ENCODE measurements at places on chromosomes 2 and 18.
A peak's percentile ranks its signal among the peaks of the same experiment; 100 is the strongest.

DNA sequence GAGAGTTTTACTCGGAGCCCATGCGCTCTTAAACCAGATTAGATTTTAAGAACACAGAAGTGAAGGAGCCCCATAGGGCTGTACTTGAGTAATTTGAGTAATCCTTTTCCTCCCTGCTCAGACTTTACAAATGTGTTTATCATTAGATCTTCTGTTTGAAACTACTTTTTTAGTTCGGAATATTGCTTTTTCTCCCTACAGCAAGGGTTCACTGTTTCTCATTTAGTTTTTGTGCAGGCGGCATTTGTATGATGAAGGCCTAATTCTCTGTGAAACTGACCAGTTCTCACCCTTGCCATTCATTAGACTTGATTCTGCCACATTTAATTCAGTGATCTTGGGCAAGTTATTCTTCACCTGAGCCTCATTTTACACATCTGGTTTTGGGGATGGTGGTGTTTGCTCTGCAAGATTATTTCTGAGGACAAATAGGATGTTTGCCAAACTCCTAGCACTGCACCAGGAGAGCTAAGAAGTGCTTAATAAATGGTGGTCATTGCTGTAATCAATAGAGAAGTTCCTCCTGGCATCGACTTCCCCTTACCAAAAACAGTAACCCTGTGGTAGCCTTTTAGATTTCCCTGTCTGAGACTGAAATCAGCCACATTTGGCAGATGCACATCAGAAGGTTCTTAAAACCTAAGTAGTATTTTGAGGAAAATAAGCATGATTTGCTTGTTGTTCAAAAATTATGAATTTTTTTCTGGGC, 2.2 kb downstream of the B3GNT2 start:
- no peak for DNase-seq

DNA sequence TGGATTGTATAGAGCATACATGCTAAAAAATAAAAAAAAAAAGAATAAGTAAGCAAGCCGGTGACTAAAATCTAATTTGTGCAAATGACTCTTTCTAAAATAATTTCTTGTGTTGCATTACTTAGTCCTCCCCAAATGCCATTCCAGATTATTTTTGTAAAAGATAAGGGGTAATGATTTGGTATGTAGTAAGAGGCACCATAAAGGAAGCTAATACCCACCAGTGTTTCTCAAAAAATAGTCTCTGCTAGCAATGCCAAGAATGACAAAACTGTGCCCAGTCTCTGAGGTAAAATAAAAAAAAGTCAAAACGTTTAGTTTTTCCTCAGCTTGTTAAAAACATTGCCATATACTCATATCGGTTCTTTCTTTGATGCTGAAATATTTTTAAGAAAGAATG, 2.7 kb downstream of the METTL5 start:
- no peak for DNase-seq

DNA sequence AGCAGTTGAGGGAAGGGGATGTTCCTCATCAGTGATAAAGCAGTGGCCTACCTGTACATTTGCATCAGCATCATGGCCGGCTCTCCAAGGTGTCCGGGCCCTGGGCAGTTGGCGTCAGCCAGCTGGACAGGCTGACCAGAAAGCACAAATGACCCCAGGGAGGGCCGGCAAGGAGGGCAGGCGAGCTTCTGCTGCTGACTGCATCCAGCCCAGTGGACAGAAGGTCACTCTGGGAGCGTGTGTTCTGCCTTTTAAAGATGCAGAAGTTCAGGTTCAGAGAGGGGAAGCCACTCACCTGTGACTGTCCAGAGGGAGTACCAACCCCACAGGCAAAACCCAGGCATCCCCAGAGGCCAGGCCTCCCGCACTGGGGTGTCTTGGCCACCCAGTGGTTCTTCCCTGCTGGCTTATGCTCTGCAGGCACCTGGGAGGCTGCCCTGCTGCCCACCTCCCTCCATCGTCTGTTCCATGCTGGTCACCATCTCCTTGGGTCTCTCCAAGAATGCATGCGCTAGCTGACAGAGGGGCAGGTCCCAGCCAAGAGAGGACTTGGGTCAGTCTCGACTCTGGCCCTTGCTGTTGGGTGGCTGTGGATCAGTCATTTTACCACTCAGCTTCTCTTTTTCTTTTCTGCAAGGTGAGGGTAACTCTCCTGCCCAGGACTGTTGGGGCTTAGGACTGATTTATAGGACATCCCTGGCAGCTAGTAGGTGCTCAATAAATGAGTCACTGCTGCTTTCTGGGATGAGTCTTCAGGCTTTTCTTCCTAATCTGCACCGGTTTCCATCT, 89.9 kb downstream of the INHBB start:
- no peak for DNase-seq

- DNase-seq: no peak
Measured at GRCh38 chr2:241961454-241961853, 91.9 kb downstream of the RTP5 start.

- DNase-seq: no peak
Measured at GRCh38 chr2:240293557-240294461, 141.7 kb upstream of the GPC1 start.

DNA sequence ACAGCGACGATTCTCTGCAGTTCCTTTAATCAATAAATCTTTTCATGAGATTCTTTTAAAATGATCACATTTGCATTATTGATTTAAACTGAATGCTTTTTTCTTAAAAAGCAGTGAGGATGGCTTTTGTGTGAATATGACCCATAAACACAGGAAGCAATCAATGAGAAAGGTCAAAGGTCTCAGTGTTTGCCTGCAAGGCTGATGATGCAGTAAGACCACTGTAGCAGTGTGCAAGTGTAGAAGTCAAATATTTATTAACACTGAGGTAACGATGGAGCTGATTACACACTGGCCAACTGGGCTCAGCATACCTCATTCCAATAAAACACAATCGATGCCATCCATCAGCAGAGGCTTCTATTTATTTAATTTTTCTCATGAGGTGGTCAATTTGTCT, 633.5 kb downstream of the DCDC2C start:
- DNase-seq: no peak

DNA sequence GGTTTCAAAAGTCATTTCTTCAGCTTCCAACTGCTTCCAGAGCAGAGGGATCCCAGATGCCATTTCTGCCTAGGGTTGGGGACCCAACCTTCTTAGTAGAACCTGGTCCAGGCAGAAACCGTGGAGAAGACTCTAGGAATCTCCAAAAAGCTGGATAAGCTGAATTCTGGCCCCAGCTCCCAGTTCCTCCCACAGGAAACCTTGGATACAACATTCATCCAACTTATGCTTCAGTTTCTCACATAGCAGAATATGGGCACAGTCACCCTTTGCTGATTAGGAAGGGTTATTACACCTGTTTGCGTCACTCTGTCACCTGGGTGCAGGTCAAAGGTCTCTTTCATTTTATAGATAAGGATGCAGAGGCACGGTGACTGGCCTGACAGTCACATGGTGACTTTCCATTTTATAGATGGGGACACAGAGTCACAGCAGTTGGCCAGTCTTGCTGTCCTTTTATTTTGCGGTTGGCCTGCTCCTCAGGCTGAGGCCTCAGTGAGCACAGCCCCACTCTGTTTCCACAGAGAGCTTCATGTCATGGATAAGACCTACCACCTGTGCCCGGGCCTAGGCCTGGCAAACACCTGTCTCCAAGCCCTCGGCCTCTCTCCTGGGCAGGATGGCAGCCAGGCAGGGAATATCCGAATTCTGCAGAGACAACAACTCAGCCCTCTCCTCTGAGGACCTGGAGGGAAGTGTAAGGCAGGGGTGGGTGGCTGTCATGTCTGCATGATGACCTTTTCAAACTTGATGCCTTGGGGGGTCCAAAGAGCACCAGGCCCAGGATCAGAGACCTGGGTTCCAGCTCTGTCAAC, 148.8 kb downstream of the SMAD7 start:
- no peak for DNase-seq

- DNase-seq: no peak
Measured at GRCh38 chr2:217199255-217199630, 339.4 kb upstream of the TNP1 start.

DNA sequence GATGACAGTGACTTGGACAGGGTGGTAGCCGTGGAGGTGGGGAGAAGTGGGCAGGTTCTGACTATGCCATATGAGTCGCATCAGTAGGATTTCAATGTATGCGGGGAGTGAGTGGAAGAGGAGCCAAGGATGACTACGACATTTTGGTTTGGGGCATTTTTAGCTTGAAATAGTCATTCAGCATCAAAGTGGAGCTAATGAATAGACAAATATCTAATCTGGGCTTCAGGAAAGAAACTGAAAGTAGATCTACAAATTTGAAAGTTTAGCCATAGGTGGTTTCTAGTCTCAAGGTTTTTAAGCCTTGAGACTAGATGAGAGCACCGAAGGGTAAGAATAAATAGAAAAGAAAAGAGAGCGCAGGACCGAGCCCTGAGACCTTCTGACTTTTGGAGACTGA, 58.3 kb downstream of the FEZ2 start:
- no peak for DNase-seq

DNA sequence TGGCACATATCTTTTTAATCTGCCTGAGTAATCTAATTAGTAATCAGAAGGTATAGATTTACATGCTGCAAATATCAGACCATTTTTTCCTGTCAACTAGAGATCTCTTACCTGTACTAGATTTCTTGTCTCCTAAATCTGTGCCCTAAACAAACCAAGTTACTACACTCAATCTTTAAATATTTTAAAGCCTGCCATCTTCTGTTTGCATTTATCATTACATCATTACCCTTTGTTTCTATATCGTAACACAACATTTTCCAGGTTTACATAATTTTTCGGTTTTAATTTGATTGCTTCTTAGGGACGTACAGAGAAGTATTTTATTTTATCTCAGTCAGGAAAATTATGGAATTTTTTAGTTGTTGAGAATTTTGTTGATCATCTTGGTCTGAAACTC, 25.7 kb downstream of the PSMA8 start:
- DNase-seq: no peak

GRCh38 chr2:207879536-207879935, 109.8 kb upstream of the FZD5 start:
- DNase-seq: no peak

DNA sequence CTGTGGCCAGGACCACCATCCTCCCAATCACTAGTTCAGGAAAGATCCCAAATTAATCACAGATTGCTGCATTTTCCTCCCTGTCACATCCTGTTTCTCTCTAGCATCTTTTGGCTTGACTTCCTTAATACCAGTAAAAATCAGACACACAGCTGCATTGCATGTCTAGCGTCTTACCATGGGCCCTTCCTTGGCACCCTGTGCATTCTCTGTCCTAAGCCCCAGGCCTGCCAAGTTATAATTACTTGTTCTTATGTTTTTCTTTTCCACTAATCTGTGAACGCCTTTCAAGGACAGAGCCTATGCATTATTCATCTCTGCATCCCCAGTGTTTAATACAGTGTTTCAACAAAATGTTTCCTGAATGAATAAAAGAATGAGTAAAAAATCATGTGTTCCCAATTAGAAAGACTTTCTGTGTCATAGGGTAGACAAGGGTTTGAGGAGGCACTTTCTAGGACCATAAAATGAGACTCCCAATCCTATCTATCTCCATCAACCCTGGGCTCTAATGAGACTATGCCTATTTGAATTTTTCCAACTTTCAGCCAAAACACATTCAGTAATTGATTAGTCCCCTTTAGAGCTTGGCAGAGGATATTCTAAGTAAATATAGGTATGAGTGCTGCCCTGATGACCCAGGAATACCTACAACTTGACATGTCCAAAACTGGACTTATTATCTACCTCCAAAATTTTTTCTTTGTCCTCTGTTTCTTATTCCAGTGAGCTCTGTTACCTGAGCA, 10.3 kb upstream of the NT5C1B start:
- no peak for DNase-seq

- no peak for DNase-seq
Measured at GRCh38 chr2:164054651-164055050, 318.8 kb upstream of the FIGN start.

DNA sequence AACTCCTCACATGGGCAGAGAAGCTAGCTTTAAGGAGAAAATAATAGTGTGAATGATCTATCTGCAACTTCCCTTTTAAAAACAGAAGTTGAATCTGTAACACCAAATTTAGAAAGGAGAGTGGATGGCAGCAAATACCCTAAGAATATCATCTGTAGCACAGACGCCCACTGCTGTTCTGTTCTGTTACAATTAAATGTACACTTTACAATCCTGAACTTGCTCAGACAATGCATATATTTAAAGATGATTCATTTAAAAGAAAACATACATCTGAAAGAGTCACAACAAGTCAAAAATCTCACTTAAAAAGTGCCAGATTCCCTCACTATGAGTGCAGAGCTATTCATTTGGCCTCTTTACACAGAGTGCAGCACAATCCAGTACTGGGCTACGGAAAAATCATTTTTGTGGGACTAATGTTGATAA, 8.0 kb upstream of the SERTAD2 start:
- DNase-seq: no peak

DNA sequence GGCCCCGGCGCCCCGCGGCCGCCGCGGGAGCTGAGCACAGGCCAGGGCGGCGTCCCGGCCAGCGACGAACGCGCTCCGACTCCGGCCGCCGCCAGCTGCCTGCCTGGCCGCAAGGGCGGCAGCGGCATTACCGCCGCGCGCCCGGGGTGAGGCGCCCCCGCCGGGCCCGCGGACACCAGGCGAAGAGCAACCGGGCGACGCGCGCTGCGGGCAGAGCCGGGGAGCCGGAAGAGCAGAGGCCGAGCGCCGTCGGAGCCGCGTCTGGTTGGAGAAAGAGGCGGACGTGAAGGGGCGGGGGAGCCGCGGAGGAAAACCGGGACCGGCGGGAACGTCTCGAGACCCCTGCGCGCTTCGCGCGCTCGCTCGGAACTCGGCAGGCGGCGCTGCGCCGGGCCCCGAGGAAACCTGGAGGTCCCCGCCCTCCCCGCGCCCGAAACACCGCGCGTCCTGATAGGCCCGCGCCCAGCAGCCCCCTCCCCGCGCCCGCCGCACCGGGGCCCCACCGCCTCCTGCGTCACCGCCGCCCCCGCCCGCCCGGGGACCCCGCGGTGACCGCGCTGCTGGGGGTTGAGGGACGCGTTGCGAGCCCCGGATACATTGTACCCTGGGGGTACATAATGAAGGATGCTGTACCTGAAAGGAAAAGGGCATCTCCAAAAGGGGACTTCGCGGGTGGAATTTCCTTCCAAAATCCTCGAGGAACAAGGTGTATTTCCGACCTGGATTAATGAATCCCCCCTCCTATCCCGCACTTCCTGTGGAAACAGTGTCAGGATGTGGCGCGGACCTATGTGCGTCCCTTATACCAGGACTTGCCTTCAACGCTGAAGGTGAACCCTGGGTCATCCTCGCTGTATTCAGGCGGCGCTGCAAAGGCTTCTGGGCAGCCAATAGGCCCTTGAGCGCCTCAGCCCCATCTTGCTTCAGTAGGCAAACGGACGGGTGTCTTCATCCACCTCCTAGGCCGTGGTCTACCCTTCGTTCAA, 1.0 kb upstream of the B4GALT6 start:
- peak; percentile 39 for DNase-seq

- DNase-seq: no peak
Measured at GRCh38 chr2:198712485-198712884, 745.3 kb downstream of the SATB2 start.

GRCh38 chr2:5942204-5942603, 250.0 kb downstream of the SOX11 start:
- no peak for DNase-seq
